ENCODE measurements at places on chromosomes 16 and 17.

GRCh38 chr17:546456-546855 lies 168.2 kb downstream of the VPS53 start:
- DNase-seq = no peak

DNA sequence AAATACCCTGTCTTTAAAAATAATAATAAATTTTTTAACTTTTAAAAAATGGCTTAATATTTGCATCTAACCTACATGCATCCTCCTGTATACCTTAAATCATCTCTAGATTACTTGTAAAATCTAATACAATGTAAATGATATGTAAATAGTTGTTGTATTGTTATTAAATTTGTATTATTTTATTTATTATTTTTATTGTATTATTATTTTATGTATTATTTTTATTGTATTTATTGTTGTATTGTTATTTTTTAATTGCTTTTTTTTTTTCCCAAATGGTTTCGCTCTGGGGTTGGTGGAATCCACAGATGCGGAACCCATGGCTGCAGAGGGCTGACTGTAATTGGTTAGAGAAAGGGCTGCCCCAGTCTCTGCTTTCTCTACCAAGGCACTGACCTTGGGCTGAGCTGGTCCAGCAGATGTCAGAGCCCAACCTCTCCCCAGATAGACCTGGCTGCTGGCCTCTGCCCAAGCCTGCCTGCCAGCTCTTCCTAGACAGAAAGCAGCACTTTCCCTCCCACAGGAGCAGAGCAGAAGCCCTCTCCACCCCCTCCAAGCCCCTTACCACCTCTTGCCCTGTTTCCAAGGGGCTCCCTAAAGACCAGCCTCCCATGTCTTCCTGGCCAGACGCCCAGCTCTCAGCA lies 183.8 kb downstream of the GSG1L start:
- DNase-seq = no peak

DNA sequence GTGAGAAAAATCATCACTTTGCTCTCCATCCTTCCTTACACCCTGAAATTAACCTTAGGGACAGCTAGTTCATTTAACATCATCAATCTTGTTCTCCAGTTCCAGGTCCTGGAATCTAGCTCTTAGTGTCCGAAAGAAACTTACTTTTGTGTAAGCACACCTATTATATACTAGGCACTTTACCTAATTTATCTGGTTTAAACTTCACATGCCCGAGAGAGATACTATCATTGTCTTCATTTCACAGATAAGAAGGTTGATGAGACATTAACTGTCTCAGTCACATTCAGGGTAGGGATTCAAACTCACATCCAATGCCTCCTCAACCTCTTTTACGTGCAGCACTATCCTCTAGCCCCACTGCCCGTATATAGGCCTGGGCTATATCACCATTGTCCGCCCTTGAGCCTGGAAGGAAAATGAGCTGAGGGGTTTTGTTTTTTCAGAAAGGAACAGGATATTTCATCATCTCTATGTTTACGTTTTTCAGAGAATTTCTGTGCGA lies 501 bp upstream of the AP2B1 start:
- DNase-seq = no peak

- no peak for DNase-seq
These were observed 213.5 kb downstream of the RAB11FIP4 start for GRCh38 chr17:31604936-31605335.

DNA sequence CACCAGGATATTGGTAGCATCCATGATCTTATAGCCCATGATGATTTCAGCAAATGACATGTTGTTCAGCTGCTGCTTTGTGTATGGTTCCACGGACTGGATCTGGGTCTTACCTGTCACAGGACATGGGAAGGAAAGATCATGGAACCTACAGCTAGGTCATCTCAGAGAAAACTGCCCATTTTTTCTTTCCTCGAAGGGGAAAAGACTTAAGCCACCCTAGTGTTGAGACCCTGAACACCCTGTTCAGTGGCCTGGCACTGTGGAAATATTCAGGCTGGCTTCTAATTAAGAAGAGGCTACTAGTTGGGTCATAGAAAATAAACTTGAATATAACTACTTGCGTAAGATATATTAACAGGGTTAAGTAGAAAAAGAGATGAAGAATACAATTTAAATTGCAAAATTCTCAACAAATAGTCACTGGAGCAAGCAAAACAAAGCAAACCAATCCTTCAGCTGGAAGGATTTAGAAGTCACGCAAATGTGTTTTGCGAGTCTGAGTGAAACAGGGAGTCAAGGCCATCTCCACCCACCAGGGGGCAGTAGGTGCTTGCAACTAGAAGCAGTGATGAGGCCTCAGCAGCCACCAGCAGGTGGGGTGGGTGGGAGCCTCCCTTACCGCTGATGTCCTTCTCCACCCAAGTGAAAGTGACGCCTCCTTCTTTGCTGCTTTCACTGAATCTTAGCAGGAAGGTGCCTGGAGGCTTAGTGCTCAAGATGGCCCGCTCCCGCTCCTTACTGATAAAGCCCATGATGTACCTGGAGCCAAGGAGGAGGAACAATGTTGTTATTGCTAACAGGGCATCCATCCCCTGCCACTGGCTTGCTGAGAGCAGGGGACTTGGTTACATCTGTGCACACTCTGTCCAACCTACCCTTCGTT lies 34.3 kb downstream of the STAT5A start:
- peak; percentile 96 for DNase-seq

DNA sequence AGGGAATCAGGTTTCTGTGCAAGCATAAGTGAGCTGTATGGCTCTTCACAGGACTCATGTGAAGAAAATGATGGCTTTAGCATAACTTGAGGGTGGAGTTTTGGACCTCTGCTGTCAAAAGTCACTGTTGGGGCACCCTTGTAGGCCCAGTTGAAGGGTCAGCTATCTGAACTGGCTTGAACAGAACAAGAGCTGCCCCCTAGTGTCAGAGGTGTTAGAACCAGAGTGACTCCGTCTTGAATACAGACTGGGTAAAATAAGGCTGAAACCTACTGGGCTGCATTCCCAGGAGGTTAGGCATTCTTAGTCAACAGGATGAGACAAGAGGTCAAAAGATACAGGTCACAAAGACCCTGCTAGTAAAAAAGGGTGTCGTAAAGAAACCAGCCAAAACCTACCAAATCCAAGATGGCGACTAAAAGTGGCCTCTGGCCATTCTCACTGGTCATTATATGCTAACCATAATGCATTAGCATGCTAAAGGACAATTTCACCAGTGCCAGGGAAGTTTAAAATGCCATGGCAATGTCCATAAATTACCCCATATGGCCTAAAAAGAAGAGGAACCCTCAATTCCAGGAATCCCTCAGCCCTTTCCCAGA lies 484.0 kb upstream of the ERCC4 start:
- no peak for DNase-seq

- DNase-seq = no peak
These were observed 41.8 kb upstream of the SLC38A10 start for GRCh38 chr17:81336930-81337325.

GRCh38 chr17:43025766-43026537 lies 921 bp downstream of the RND2 start:
- DNase-seq = no peak

DNA sequence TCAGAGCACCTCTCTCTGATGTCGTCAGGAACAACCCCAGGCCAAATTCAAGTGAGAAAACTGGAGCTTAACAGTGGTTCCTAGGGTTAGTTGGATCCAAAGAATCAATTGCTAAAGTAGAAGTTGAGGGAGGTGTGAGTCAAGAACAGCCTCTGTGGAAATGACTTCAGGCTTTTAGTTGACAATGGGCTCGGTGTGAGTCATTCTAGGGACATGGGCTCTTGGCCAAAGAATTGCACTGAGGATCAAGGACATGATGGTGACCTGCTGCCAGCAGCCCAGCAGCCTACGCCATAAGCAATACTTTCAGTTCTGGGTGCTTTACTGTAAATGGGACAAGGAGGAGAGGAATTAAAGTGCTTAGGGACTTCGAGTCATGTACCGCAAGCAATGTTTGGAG lies 32.1 kb upstream of the SMURF2 start:
- no peak for DNase-seq

DNA sequence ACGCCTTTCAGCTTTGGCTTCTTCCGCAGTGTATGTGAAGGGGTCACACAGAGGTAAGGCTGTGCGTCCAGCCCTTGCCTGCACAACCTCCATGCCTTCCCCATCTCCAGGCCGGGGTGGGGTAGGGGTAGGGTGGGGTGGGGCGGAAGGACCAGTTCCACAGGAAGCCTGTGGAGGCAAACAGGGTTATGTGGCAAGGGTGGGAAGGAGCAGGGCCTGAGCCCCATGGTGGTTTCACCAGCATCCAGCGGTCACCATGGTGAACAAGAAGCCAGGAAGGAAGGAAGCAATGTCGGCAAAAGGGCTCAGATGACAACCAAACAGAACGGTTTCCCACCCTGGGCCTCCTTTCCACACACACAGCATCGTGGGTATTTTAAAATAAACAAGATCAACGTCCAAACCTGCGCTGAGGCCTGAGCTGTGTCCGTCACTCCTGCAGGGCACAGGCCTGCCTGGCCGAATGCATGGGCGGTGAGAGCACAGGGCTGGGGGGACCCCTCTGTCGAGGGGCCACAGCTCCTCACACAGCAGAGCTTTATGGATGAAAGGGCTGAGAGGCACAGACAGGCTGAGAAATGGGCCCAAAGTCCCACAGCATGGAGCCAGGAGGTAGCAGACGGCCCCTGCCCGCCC lies 80.5 kb downstream of the ZNF778 start:
- DNase-seq = no peak

DNA sequence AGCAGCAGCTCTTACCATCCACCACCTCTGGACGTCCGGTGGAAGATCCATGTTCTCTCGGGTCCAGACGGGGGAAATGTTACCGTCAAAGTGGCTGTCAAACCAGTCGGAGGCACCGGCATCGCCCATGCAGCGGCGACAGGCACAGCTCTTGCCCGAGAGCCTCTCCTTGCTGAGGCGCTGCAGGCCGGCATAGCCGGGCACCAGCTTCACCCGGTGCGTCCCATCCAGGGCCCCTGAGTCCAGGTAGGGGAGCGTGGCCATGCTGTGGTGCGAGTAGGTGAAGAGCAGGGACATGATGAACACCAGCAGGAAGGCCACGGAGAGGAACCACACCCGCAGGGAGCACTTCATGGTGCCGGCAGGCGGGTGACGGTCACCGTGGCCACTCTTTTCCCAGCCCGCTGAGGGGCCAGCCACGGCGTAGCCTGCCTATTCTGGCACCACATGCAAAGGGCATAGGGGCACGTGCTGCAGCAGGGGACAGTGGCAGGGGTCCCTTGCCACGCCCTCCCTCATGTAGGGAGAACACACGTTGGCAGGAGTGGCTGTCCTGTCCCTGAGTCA lies 40.6 kb downstream of the ST3GAL2 start:
- DNase-seq = no peak

- DNase-seq = no peak
These were observed 11.7 kb downstream of the SGCA start for GRCh38 chr17:50177476-50177875.

GRCh38 chr17:15398291-15398690 lies 56.9 kb upstream of the TEKT3 start:
- DNase-seq = no peak

DNA sequence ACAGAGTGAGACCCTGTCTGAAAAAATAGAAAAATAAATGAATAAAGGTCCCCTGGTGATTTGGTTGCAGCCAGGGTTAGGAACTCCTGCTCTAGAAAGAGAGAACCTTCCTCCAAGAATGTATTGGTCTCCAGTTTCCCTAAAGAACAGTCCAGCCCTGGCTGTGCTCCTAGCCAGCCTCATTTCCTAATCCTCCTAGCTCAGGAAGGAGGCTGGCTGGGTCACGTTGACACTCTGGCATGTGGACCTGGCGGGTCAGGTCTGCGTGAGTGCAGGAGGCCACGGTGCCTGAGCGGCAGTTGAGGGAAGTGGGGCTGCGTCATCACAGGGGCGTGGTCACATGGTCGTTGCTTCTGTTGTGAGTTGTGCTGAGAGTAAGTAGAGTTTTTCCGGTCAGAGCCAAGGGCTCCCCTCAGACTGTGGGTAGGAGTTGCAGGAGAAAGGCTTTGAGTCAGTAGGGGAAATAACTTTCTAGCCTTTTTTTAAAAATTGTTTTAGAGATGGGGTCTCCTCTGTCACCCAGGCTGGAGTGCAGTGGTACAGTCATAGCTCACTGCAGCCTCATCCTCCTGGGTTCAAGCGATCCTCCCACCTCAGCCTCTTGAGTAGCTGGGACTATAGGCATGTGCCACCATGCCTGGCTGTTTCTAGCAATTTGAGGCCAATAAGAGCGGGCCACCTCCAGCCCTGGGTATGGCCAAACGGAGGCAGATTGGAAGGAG lies 194.0 kb upstream of the CIBAR2 start:
- peak; percentile 57 for DNase-seq

DNA sequence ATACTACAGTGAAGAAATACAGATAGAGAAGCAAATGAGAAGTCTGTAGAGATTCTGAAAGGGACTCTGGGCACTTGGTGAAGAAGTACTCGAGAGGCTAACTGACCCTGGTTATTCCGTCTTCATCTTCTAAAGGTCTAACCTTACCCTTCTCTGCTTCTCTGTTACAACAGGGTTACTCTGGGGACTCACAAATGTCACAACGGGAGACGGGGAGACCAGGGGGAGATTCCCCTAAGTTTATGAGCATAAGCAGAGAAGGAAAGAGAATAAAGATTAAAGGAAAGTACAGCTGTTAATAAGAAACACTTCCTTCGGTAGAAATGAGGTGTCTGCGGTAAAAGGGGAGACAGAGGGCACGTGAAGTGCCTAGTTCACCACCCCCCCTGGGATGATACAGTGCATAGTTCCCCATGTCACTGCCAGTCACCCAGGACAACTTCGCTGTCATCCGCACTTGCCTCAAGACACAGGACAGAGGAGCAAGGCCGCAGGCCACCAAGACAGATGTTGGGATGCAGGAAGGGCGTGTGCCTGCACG lies 75.2 kb upstream of the TRAP1 start:
- no peak for DNase-seq

DNA sequence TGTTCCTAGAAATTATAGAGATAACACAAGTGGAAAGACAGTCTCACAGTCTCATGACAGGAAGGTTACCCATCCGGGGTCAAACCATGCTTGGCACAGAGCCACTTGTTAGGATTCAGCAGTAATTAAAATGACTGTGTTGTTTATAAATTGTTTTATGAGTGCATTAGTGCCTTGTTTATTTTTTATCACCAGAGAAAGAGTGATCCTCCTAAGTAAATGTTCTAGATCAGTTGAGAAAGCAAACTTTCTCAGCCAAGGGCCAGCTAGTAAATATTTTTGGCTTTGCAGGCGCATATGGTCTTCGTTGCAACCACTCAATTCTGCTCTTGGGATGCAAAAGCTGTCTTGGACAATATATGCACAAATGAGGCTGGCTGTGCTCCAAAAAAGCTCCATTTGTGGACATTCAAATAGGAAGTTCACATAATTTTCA lies 253.9 kb upstream of the CACNG5 start:
- DNase-seq = no peak

DNA sequence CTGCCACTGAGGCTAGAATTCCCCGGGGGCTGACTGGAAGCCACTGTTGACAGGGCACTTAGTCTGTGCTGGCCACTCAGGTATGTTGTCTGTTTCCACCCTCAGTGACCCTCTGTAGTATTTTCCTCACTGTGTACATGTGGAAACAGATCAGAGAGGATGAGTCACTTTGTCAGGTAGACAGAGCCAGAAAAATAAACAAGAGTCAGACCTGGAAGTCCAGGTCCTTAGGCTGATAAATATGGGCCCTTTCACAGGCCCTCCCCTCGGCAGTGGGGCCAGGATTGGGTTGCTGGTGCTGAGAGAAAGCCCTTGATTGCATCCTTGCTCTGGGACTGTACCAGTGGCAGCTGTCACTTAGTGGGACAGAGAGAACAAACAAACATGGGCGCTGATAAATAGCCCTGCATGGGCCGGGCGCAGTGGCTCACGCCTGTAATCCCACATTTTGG lies 21.3 kb downstream of the PGS1 start:
- DNase-seq = no peak

- no peak for DNase-seq
These were observed 72.5 kb upstream of the CBX4 start for GRCh38 chr17:79911430-79912399.

All from stimulated activated CD8-positive, alpha-beta memory T cell treated with anti-CD3 and anti-CD28 coated beads, Interleukin-15, amount 100 ng/mL, for 1 hour (primary cell).